T-cell (primary cell): ENCODE measurements at places on chromosomes 2 and 18. TPM values are rescaled to one million over a fixed set of nuclear protein-coding genes. Genes with fewer than 3 reads are reported as not detected.

Gene SPATA3
- not detected for total RNA-seq

Gene PAPOLG
- total RNA-seq = 34.8 TPM

Gene PLEKHA3
- 21.9 TPM for total RNA-seq

Gene CIB4
- total RNA-seq = not detected

Gene NT5C1B
- total RNA-seq = not detected

Gene STEAP3
- 0.26 TPM for total RNA-seq

Gene MC5R
- not detected for total RNA-seq

Gene SERPINB2
- not detected for total RNA-seq

Gene PARD6G
- 0.96 TPM for total RNA-seq

Gene RGPD4
- total RNA-seq = 0.32 TPM

Gene MOCOS
- 0.05 TPM for total RNA-seq

Gene PTPRN
- 0.63 TPM for total RNA-seq

Gene NDC80
- 8.2 TPM for total RNA-seq

Gene FOXI3
- not detected for total RNA-seq

Gene LTBP1
- 0.50 TPM for total RNA-seq

Gene SPATS2L
- total RNA-seq = 8.6 TPM

Gene MZT2A
- 78.0 TPM for total RNA-seq

Gene LCT
- 0.03 TPM for total RNA-seq

Gene UGT1A3
- not detected for total RNA-seq

Gene LIMS4
- total RNA-seq = not detected
